ENCODE measurements at places on chromosomes 11 and 22.

- no peak for DNase-seq
Measured at GRCh38 chr11:111460856-111461255, 51.3 kb downstream of the BTG4 start.

DNA sequence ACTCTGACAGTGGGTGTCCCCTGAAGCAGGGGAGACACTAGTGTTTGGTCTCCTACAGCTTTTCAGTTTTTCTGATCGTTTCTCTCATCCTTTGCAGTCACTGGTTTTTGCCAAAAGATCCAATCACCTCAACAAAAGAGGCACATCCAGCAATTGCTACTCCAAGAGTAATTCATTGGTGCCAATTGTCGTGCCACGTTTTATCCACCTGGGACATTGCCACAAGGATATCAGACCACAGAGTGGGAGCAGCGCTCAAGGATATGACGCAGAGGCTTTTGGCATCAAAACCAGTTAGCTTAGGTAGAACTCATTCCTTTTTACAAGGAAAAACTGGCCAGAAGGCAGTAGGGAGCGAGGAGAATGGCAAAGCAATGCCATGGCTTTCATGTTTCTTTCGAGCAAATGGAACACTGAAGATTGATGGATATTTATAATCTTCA is 40.9 kb upstream of the BLID start:
- no peak for DNase-seq

DNA sequence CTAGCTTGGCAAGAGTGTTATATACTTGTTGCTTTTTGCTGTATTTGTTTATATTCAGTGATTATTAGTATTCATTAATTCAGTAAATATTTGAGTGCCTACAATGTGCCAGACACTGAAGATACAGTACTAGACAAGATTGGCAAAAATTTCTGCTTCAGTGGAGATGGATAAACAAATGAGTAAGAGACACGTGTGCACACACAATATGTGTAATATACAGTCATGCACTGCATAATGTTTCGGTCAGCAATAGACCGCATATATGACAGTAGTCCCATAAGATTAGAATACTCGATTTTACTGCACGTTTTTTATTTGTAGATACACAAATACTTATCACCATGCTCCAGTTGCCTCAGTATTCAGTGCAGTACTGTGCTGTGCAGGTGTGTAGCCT is 104.9 kb upstream of the GAL start:
- DNase-seq, result no peak

- DNase-seq, result no peak
Measured at GRCh38 chr22:30866811-30867271, 101.7 kb downstream of the MORC2 start.

- no peak for DNase-seq
Measured at GRCh38 chr22:31496735-31497146, 405 bp downstream of the SFI1 start.

DNA sequence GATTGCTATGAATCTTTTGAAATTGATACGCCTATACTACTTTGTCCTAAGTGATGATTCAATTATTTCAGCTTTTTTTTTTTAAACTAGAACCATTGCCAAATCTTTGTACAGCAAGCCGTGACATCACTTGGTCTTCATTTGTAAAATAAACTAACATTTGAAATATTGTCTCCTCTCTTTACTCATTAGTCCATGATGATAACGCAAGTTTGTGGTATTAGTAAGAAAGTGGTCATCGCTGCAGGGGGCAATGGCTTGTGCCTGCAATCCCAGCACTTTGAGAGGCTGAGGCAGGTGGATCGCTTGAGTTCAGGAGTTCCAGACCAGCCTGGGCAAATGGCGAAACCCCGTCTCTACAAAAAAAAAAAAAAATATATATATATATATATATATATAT is 12.9 kb upstream of the ARHGAP42 start:
- no peak for DNase-seq
